ENCODE measurements at places on chromosomes 13 and 19. TPM values are rescaled to one million over a fixed set of nuclear protein-coding genes. Genes with fewer than 3 reads are reported as not detected.

DNA sequence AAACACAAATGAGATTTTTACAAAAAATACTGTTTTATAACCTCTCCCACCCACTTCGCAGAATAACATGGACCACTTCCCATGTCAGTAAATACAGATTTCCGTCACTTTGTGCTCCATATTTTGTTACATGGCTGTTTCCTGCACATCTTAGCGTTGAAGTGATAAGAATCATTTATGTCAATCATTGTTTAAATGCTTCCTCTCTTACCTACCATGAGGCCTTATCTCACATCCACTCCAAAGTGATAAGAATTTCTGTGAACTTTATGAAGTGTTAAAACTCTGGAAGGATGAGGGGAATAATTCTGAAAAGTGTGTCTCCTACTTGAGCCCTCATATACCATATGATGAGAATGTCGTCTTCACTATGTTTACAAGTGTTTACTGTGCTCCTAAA is 36.6 kb upstream of the IL17D start:
- DNase-seq, result no peak

GRCh38 chr19:44905437-44906160 is at the start of gene APOE:
Gene APOE, plus strand, starts transcription at chr19:44905796. Its CDS starts 829 bp downstream, at chr19:44906625.
- peak; percentile 72 for DNase-seq

- no peak for DNase-seq
Measured at GRCh38 chr13:99058527-99059495, 80.9 kb upstream of the DOCK9 start.

DNA sequence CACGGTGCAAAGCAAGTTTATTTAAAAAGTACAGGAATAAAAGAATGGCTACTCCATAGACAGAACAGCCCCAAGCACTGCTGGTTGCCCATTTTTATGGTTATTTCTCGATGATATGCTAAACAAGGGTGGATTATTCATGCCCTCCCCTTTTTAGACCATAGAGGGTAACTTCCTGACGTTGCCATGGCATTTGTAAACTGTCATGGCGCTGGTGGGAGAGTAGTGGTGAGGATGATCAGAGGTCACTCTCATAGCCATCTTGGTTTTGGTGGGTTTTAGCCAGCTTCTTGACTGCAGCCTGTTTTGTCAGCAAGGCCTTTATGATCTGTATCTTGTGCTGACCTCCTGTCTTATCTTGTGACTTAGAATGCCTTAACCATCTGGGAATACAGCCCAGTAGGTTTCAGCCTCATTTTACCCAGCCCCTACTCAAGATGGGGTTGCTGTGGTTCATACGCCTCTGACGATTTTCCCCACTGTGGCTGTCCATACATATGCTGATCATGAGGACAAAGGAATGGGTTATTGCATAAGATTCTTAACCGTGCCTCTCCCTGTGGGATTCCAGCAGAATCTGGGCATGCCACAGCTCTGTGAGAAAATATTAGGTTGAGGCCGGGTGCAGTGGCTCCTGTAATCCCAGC is 36.9 kb upstream of the ZNF507 start:
- DNase-seq, result no peak

DNA sequence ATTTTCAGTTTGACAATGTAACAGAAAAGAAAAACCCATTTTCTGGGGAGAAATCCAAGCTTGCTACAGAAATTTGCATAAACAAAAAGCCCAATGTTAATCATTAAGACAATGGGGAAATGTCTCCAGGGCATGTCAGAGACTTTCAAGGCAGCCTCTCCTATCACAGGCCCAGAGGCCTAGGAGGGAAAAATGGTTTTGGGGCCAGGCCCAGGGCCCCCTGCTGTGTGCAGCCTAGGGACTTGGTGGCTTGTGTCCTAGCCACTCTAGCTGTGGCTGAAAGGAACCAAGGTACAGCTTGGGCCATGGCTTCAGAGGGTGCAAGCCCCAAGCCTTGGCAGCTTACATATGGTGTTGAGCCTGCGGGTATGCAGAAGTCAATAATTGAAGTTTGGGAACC is 8.0 kb upstream of the TEX30 start:
- DNase-seq, result no peak

GRCh38 chr19:33390101-33390907 is 16.8 kb downstream of the CEBPG start:
- no peak for DNase-seq

GRCh38 chr13:113086991-113087922 is 18.3 kb upstream of the F7 start:
- DNase-seq, result no peak

DNA sequence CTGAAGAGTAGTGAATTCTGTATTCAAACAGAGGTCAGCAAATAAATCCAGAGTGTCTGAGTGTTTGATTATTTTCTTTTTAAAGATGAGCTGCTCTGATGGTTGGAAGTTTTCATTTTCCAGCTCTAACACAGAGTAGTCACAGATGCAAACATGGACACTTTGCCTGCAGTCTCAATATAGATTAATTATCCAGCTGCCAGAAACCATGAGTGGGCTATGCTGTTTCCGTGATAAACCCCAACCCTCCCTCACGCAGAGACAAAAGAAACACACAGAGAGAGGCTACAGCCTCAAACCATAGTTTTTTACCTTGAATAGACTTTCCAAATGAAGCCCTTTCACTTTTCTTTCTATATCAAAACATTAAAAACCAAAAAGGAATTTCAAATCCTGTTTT is 884.7 kb downstream of the DIAPH3 start:
- DNase-seq, result peak; percentile 12

GRCh38 chr19:15316498-15316897 is 15.8 kb downstream of the BRD4 start:
- DNase-seq, result no peak

DNA sequence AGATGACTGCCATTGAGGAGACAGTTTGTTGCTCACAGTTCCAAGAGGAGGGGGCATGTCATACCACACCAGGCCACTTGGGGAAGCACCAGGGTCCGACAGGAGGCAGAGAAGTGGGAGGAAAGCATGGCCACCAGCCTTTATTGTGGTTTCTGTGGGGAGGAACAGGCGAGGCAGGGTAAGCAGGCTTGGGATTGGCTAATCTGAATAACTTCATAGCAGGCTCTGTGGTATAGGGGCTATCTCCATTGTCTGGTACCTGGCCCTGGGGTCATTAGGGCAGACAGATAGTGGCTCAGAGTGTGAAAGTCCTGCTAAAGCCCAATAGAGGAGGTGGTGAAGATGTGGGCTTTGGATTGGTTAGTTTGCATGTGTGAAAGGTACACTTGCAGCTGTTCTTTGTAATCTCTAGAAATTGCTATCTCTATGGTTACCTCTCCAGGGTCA is 35.5 kb downstream of the CBY2 start:
- DNase-seq, result no peak

- DNase-seq, result peak; percentile 75
Measured at GRCh38 chr13:110116072-110116487, 190.9 kb downstream of the COL4A1 start.

- DNase-seq, result no peak
Measured at GRCh38 chr13:67045357-67045756, 184.8 kb downstream of the PCDH9 start.

DNA sequence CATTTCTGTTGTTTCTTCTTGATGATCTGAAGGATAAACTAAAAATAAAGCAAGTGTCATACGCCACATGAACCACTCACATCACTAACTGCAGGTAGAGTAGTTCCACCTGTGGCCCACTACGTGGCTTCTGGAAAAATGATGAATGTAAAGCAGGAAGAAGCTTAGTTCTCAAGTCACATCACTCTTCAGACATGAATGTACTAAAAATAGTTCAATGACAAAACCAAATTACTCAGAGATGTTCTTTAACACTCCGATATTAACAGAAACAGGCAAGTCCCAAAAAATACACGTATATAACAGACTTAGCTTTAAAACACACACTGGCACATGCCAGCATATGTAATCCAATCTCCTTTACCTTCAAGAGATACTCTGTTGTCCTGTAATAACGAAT is 21.6 kb downstream of the RAB20 start:
- no peak for DNase-seq

DNA sequence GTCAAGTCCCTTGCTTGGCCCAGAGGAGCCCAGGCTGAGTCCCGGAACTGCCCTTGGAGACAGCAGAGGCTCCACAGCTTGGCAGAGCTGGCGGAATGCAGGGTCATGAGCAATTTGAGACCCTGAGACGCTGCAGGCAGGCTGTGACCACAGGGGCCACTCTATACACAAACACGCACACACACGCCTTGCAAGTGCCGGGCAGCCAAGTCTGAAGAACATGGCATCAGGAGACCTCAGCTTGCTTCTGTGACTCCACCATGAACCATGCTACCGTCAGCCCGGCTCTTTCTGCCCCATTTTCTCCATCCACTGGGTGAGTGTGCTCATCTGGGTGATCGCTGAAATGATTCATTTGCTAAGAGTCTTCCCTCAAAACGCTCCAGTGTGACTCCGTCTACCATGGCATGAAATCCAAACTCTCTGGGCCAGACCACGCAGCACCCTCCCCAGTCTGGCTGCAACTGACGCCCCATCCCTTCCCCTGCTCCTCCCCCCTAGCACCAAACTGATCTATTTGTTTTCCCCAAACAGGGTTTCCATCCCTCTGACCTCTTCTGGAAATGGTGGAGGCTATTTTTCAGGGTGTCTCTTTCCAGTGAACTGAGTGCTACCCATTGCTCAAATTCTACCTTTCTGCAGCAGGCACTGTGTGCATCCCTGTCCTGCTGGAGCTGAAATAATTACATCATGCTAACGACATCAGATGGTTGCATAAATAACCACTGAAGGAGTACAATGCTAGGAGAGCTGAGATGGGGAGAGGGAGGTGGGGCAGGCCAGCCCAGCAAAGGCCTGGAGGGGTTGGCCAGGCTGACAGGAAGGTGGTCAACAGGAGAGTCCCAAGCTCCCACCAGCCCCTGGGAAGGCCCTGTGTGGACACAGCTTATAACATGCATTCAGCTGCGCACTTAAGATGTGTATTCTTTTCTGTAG is 3.1 kb downstream of the CARS2 start:
- DNase-seq, result peak; percentile 79

- peak; percentile 89 for DNase-seq
Measured at GRCh38 chr19:16324384-16325160, at the start of gene KLF2. Gene KLF2, plus strand, starts transcription at chr19:16324826. Its CDS starts 98 bp downstream, at chr19:16324924.

DNA sequence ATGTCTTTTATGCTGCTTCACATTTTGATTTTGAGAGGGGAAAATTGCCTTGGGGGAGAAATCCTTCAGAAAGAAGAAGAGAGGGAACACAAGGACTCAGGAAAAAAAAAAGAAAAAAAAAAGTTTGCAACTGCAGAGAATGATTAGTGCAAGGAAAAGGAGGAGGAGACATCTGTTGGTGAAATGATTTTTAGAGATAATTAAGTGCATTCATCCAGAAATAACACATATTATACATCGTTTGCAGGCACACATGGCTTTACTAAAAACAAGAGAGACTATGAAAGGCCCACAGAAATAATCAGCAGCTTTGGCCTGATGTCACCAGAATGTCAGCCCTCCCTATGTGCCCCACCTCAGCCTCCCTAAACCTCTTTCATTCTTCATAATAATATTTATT is 1058.2 kb downstream of the PCDH9 start:
- no peak for DNase-seq

DNA sequence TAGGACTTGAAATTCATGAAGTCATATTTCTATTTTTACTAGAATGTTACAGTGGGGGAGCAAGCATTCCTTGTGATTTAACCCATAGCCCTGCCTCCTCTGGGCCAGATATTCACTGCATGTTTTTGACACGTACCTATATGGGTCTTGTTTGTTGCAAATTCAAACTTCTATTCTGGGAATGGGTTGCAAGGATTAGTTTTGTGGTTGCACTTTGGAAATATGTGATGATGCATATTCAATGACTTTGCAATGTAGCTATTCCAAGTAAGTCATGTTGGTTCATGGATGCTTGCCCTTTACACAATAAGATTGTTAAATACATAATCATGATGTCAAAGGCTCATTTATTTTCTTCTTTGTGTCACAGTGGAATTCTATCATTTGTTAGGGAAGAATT is 440.8 kb downstream of the TDRD3 start:
- no peak for DNase-seq

The SMIM44 gene
- polyA plus RNA-seq, result not detected

The SERP2 gene
- polyA plus RNA-seq, result 11.0 TPM

The ZNF486 gene
- 2.6 TPM for polyA plus RNA-seq

The SIGLEC8 gene
- polyA plus RNA-seq, result not detected

The GRIK5 gene
- polyA plus RNA-seq, result 8.9 TPM
